ENCODE measurements at places on chromosomes 5 and 9. TPM values are rescaled to one million over a fixed set of nuclear protein-coding genes. Genes with fewer than 3 reads are reported as not detected.

DNA sequence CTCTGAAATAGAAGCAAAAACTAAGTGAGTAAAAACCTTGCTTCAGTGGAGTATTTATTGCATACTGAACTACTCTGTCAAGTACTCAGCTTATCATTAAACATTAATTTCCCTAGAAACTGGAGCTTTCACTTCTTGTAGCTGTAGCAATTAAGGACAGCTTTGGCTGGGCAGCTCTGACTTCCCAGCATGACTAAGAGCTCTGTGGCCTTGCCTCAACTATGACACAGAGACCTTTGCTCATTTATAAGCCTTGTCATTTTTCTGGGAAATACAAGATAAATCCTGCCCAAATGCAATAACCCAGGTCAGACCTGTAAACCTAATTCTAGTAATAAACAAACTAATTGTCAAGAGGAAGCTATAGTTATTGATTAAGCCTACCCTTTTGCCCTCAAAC is 65.4 kb upstream of the STK32A start:
- H3K4me1 ChIP-seq, result peaks cover 73% of the 10 kb centered on the region
- H3K27me3 ChIP-seq, result no peaks in the 10 kb centered on the region
- H3K4me3 ChIP-seq, result 0 out of 2 replicates have a peak overlapping the region, but pooled peaks have one; percentile 8
- H3K27ac ChIP-seq, result peak overlapping the region; percentile 92

GRCh38 chr5:73962801-73963425 is 336.9 kb downstream of the ARHGEF28 start:
- no peaks in the 10 kb centered on the region for H3K4me1 ChIP-seq
- H3K27me3 ChIP-seq, result no peaks in the 10 kb centered on the region
- no peak overlapping the region for H3K27ac ChIP-seq
- no peak for DNase-seq

GRCh38 chr5:83368319-83368718 is 103.2 kb upstream of the VCAN start:
- DNase-seq, result no peak
- no peaks in the 10 kb centered on the region for H3K27me3 ChIP-seq
- no peaks in the 10 kb centered on the region for H3K4me1 ChIP-seq
- H3K27ac ChIP-seq, result no peak overlapping the region
- H3K4me3 ChIP-seq, result no peak overlapping the region

Gene FLT4
- total RNA-seq, result not detected

DNA sequence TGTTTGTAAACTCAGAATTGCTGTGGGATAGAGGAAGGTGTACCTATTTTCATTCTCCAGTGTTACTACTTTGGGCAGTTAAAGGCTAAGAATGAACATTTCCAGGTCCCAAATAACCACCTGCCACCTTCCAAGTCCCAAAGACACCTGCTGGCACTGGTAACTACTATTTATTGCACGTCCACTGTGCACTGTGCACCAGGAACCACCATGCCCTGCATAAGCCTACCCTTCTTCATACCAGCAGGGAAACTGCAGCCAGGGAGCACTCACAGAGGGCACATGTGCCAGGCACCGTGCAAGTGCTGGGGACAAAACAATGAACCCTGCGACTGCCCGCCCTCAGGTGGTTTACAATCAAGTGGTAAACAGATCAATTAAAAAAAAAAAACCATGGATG is 34.9 kb downstream of the RAPGEF1 start:
- no peaks in the 10 kb centered on the region for H3K36me3 ChIP-seq
- peak overlapping the region; percentile 79 for H3K27ac ChIP-seq

DNA sequence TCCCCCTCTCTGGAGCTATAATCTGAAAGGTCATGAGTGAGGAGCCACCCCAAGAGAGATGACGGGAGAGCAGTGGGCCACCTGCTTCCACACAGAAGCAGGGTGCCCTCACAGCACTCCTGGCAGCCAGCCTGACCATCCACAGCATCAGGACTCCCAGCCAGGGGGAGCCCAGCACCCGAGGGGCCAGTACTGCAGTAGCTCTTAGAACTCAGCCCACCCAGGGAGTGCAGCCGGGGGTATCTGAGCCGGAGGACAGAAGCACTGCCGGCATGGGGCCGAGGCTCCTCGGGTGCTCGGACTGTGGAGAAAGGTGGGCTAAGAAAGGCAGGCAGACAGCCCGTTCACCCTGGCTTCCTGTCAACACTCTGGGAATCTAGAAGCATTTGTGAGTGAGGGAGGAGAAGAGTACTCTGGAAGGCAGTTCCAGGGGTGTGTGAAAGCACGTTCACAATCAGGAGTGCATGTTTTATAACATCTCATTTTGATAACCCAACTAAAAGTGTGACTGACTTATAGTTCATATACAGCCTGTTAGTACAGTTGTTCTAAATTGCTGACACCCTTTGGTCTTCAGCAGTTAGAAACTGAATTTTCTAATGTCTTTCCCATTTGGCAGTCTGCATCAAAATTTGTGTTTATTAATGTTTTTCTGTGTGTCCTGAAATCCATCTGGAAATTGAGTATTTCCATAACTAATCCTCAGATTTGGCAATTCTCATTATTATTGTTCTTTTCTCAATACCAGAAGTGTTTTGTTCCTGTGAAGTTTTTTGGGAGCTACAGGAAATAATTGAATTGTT is 25.9 kb upstream of the ASPN start:
- no peak for DNase-seq
- H3K36me3 ChIP-seq, result no peaks in the 10 kb centered on the region
- H3K4me1 ChIP-seq, result no peaks in the 10 kb centered on the region
- no peaks in the 10 kb centered on the region for H3K27me3 ChIP-seq

- no peak overlapping the region for H3K27ac ChIP-seq
- no peaks in the 10 kb centered on the region for H3K36me3 ChIP-seq
- H3K4me3 ChIP-seq, result no peak overlapping the region
- no peaks in the 10 kb centered on the region for H3K27me3 ChIP-seq
Measured at GRCh38 chr9:92463984-92464383, 18.3 kb downstream of the ASPN start.

Gene PTPRD
- not detected for total RNA-seq

GRCh38 chr9:83200531-83200930 is 137.6 kb upstream of the RASEF start:
- no peak for DNase-seq
- no peak overlapping the region for H3K27ac ChIP-seq
- H3K4me1 ChIP-seq, result no peaks in the 10 kb centered on the region
- no peak overlapping the region for H3K4me3 ChIP-seq
- no peaks in the 10 kb centered on the region for H3K36me3 ChIP-seq

DNA sequence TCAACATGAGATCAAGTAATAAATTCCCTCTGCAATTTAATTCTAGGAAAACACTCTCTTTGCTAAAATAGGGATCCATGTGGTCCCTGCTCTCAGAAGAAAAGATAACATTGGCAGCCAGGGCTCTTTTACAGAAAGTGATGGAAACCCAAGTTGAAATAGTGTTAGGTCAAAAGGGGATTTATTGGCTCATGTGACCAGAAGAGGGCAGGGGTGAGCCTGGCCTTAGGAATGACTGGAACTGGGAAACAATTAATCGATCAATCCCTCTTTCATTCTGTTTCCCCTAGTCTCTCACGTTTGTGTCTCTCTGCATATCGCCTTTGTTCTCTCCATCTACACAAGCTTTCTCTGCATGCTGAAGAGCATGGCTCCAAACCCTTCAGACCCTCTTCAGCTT is 58.3 kb upstream of the ALDH1B1 start:
- no peak overlapping the region for H3K27ac ChIP-seq
- peaks cover 1% of the 10 kb centered on the region for H3K27me3 ChIP-seq
- H3K4me3 ChIP-seq, result no peak overlapping the region
- H3K36me3 ChIP-seq, result no peaks in the 10 kb centered on the region

Gene BNC2
- not detected for total RNA-seq

DNA sequence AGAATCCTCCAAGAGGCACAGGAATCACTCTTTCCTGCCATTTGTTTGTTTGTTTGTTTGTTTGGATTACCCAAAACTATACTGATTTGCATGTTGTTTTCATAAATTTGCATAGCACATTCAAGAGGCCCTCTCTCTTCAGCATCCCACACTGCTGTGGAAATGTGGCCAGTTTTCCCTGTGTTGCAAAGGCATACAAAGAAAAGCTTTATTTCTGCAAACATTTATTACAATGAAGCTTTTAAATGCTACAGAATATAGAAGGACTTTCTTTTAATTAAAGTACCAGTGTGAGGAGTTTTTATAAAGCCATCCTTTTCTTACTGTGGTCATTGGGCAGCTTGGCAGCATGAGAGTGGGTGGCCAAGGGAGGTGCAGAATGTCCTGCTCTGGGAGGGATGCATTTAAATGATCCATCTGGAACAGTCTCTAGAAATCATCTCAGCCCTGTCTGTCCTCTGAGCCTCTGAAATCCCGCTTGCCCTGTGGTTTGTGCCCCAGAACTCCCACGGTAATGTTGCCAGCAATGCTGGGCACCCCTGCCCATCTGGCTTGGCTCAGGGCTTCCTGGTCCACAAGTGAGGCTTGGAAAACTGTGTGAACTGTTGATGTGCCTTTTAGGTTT is 356.8 kb upstream of the KIF2A start:
- no peaks in the 10 kb centered on the region for H3K36me3 ChIP-seq
- DNase-seq, result no peak
- H3K27me3 ChIP-seq, result peaks cover 6% of the 10 kb centered on the region
- H3K4me3 ChIP-seq, result no peak overlapping the region

GRCh38 chr5:53714667-53715010 is 154.2 kb downstream of the NDUFS4 start:
- no peak overlapping the region for H3K27ac ChIP-seq
- no peaks in the 10 kb centered on the region for H3K36me3 ChIP-seq
- 0 out of 2 replicates have a peak, but pooled peaks cover 7% of the 10 kb centered on the region for H3K4me1 ChIP-seq
- H3K27me3 ChIP-seq, result no peaks in the 10 kb centered on the region
- H3K4me3 ChIP-seq, result no peak overlapping the region

GRCh38 chr9:123739387-123739786 is 190.5 kb downstream of the DENND1A start:
- peaks cover 60% of the 10 kb centered on the region for H3K4me1 ChIP-seq
- H3K27me3 ChIP-seq, result no peaks in the 10 kb centered on the region
- H3K27ac ChIP-seq, result peak overlapping the region; percentile 29
- H3K4me3 ChIP-seq, result no peak overlapping the region
- DNase-seq, result no peak
- H3K36me3 ChIP-seq, result no peaks in the 10 kb centered on the region

DNA sequence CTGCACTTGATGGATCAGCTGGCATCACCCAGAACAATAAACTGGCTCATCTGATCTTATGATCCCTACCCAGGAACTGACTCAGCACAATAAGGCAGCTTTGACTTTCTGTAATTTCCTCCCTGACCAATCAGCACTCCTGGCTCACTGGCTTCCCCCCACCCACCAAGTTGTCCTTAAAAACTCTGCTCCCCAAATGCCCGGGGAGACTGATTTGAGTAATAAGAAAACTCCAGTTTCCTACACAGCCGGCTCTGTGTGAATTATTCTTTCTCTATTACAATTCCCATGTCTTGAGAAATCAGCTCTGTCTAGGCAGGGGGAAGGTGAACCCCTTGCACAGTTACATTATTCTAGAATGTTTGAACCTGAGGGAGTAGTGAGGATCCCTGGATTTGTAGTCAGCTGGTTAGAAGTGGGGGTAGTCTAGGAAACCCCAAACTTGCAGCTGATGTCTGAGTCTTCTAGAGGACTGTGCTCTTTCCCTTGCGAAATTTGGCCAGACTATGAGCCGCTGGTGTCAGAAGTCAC is 111.7 kb upstream of the NEK6 start:
- H3K27me3 ChIP-seq, result no peaks in the 10 kb centered on the region
- H3K36me3 ChIP-seq, result no peaks in the 10 kb centered on the region
- no peak overlapping the region for H3K27ac ChIP-seq
- peaks cover 37% of the 10 kb centered on the region for H3K4me1 ChIP-seq
- no peak overlapping the region for H3K4me3 ChIP-seq

GRCh38 chr9:77511525-77511924 is 136.6 kb downstream of the GNA14 start:
- H3K27ac ChIP-seq, result no peak overlapping the region
- peaks cover 33% of the 10 kb centered on the region for H3K4me1 ChIP-seq
- H3K27me3 ChIP-seq, result no peaks in the 10 kb centered on the region
- no peak overlapping the region for H3K4me3 ChIP-seq
- DNase-seq, result no peak
- no peaks in the 10 kb centered on the region for H3K36me3 ChIP-seq

- peak within 1 kb of the TSS; percentile 92 for H3K4me3 ChIP-seq
- H3K36me3 ChIP-seq, result no peaks in the 10 kb centered on the region
- H3K4me1 ChIP-seq, result peaks cover 65% of the 10 kb centered on the region
- H3K27me3 ChIP-seq, result no peaks in the 10 kb centered on the region
- no peak for DNase-seq
Measured at GRCh38 chr9:137222190-137223077, at the start of gene RNF208. RNF208 (minus strand) TSS chr9:137222240; CDS start chr9:137221212, 1,028 bp downstream.

GRCh38 chr5:142772446-142773293 is 2.5 kb downstream of the ARHGAP26 start:
- H3K4me3 ChIP-seq, result peak overlapping the region; percentile 87
- H3K4me1 ChIP-seq, result peaks cover 54% of the 10 kb centered on the region
- no peak for DNase-seq
- H3K36me3 ChIP-seq, result no peaks in the 10 kb centered on the region

Gene ANXA6
- total RNA-seq, result 154 TPM

DNA sequence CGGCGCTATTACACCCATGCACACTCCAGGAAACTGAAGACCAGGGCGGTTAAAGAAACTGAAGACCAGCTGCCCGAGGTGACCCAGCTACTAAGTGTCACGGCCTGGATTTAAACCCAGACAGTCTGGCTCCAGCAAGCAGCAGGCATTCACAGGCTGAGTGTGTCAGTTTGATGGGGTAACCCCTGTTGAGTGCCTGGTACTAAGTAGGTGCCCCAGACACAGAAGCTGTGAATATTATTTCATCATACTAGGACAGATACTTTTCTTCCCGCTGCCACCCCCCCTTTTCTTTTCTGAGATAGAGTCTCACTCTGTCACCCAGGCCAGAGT is 7.3 kb downstream of the ENG start:
- H3K27me3 ChIP-seq, result no peaks in the 10 kb centered on the region
- peaks cover 82% of the 10 kb centered on the region for H3K4me1 ChIP-seq
- H3K4me3 ChIP-seq, result no peak overlapping the region
- H3K27ac ChIP-seq, result no peak overlapping the region
- DNase-seq, result no peak

DNA sequence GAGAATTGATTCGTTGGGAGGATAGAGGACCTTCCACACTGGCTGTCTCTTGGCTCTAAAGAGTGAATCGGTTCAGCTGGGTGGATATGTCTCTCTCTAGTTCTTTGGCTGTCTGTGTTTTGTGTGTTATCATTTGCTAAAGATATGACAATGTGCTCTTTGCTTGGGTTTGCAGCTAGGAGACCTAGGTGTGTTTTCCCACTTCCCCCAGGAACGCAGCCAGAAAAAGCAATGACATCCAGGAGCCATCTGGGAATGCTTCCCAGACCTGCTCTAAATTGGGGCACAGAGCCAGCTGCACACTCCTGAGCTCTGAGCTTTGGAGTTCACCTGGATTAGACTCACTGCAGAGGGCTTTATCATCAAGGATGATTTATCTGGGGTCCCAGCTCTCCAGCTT is 12.8 kb upstream of the PDZD2 start:
- DNase-seq, result no peak
- H3K27me3 ChIP-seq, result no peaks in the 10 kb centered on the region
- H3K27ac ChIP-seq, result no peak overlapping the region

- H3K36me3 ChIP-seq, result no peaks in the 10 kb centered on the region
- no peak for DNase-seq
- H3K4me3 ChIP-seq, result no peak overlapping the region
- H3K27ac ChIP-seq, result no peak overlapping the region
Measured at GRCh38 chr5:118882666-118883065, 105.7 kb downstream of the DTWD2 start.

- peaks cover 12% of the 10 kb centered on the region for H3K4me1 ChIP-seq
- H3K4me3 ChIP-seq, result no peak overlapping the region
- DNase-seq, result no peak
- no peak overlapping the region for H3K27ac ChIP-seq
- peaks cover 6% of the 10 kb centered on the region for H3K27me3 ChIP-seq
Measured at GRCh38 chr9:134597041-134597913, 44.3 kb upstream of the COL5A1 start.

Gene LSM11
- 7.2 TPM for total RNA-seq

Gene PAPPA
- total RNA-seq, result 0.09 TPM

Gene GPR150
- total RNA-seq, result not detected

GRCh38 chr5:72015103-72015548 is 92.1 kb upstream of the MAP1B start:
- no peaks in the 10 kb centered on the region for H3K27me3 ChIP-seq
- DNase-seq, result peak; percentile 24
- H3K4me3 ChIP-seq, result no peak overlapping the region
- H3K36me3 ChIP-seq, result no peaks in the 10 kb centered on the region
